ENCODE measurements at places on chromosomes 2 and 18. TPM values are rescaled to one million over a fixed set of nuclear protein-coding genes. Genes with fewer than 3 reads are reported as not detected.

DNA sequence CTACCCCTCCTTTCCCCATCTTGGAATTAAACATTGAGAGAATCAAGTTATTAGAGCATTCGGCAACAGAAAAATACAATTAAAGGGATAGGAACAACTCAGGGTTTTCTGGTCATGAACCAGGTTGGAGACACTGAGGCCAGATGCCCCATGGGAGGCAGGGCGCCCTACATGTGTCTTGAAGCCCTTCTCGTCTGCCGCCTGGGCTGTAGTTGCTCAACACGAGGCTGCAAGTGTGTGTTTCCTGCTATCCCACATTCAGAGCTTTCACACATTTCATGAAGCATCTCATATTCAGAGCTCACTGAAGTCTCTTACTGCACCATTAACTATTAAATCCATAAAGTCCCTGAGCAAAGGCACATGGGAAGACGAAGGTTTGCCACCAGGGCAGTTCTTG lies 28.8 kb downstream of the TTC39C start:
- H3K4me1 ChIP-seq, result no peaks in the 10 kb centered on the region
- H3K27me3 ChIP-seq, result no peaks in the 10 kb centered on the region
- no peak for DNase-seq
- H3K27ac ChIP-seq, result no peak overlapping the region

DNA sequence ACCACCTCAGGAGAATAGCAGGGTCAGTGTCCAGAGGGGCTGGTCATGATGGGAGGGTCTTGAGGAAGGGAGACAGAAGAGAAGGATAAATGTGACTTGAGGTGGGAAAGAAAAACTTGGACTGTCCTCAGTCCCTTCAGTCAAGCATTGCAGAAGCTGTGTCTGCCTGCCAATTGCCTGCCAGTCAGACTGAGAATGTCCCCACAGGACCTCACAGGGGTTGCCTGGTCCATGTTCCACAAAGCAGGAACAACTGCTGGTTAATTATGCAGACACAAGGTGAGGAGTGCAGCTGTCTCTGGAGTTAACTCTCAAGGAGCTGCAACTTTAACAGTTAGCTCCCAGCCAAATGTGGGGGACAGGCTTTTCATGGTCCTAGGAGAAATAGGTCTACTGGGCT lies 75.7 kb downstream of the TRIM43 start:
- no peaks in the 10 kb centered on the region for H3K27me3 ChIP-seq
- DNase-seq, result no peak
- no peaks in the 10 kb centered on the region for H3K4me1 ChIP-seq
- no peaks in the 10 kb centered on the region for H3K36me3 ChIP-seq
- H3K27ac ChIP-seq, result no peak overlapping the region

DNA sequence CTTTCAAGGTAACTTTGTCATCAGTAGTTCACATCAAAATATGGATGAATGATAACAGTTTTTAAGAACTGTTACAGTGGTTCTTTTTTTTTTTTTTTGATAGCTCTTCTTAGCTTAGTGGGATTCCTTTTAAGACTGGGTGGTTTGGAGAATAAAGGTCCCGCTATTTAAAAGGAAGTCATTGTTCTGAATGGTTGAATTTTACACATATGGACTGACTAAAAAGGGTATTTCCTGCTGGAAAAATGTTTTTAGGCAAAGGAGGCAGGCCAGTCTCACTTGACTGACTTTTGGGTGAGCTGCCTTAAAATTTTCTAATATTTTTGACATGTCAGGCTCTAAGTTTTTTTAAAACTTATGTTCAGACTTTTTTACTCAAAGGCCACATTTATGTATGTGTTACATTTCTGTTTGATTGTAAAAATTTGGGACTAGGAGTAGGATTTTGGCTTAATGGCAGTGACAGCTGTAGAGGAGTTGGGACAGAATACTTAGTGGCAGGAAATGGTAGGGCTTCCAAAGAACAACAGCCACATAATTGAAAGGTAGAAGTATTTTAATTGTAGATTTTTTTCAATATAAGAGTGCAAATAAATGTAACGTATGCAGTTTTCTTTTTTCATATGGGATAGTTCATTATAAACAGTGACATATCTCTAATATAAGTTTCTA lies 13.7 kb downstream of the VAPA start:
- H3K4me1 ChIP-seq, result peaks cover 9% of the 10 kb centered on the region
- H3K36me3 ChIP-seq, result no peaks in the 10 kb centered on the region
- no peak overlapping the region for H3K4me3 ChIP-seq
- no peaks in the 10 kb centered on the region for H3K27me3 ChIP-seq

DNA sequence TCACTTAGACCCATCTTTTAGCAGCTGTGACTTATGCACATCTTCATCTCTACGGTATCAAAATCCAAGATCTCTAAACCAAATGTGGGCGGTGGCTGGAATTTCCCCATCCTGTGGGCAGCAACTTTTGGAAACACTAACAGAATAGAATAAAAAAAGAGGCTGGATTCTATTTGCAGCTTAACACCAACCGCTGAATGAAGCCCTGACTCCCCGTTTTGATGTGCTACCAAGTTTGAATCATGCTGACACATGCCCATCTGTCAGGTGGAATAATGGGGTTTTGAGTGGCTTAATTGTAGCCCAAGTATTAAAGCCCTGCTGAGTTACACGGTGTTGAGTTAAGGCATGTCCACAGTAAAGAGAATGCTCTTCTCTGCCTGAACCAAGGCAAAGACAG lies 165.2 kb downstream of the MTCL1 start:
- H3K4me3 ChIP-seq, result no peak overlapping the region
- H3K4me1 ChIP-seq, result no peaks in the 10 kb centered on the region
- no peak overlapping the region for H3K27ac ChIP-seq
- H3K27me3 ChIP-seq, result no peaks in the 10 kb centered on the region
- no peaks in the 10 kb centered on the region for H3K36me3 ChIP-seq
- no peak for DNase-seq

The LIMS2 gene
- 19.4 TPM for total RNA-seq

The CIB4 gene
- total RNA-seq, result not detected

The REG3G gene
- total RNA-seq, result not detected

All from breast epithelium (tissue), 4 donors.